ENCODE measurements at places on chromosomes 1 and 21.

- no peak for DNase-seq
Measured at GRCh38 chr1:214326406-214326805, 45.4 kb downstream of the SMYD2 start.

DNA sequence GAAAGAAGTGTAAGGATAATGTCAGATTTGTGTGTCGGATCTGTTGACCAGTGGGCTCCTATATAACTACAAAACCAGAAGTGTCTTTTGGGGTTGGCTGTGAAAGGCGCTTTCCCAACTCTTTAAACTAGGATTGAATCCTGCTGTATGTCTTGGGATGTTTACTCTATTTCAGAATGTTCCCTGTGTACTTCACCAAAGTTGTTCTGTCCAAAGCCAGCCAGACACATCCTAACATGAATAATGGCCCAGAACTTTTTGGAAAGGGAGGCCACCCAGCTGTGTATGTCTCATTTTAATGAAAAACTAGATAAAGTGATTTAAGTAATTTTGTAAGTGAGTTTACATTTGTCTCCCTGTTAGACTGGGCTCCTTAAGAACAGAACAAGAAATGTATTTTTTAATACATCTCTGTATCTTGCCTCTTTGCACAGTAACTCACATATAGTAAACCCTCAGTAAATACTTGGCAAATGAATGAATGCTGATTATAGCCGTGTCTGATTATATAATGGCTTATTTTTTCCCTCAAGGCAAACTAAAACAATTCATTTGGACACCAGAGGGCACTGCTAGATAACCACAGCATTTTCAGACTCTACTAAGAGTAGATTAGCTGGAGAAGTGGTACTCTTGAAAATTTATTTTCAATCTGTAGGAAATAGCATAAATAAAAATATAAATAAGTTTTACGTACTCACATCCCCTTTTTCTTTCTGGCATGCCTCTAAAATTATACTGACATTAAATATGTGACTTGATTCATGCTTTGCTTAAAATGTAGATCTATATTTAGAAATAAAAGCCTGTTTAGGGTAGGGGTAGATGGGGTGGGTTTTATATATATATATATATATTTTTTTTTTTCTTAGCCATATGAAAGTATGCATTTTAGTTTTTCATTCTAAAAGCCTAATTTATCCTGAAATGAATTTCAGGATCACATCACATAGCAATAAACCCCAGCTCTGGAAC, 23.8 kb downstream of the TSEN15 start:
- peak; percentile 35 for DNase-seq

DNA sequence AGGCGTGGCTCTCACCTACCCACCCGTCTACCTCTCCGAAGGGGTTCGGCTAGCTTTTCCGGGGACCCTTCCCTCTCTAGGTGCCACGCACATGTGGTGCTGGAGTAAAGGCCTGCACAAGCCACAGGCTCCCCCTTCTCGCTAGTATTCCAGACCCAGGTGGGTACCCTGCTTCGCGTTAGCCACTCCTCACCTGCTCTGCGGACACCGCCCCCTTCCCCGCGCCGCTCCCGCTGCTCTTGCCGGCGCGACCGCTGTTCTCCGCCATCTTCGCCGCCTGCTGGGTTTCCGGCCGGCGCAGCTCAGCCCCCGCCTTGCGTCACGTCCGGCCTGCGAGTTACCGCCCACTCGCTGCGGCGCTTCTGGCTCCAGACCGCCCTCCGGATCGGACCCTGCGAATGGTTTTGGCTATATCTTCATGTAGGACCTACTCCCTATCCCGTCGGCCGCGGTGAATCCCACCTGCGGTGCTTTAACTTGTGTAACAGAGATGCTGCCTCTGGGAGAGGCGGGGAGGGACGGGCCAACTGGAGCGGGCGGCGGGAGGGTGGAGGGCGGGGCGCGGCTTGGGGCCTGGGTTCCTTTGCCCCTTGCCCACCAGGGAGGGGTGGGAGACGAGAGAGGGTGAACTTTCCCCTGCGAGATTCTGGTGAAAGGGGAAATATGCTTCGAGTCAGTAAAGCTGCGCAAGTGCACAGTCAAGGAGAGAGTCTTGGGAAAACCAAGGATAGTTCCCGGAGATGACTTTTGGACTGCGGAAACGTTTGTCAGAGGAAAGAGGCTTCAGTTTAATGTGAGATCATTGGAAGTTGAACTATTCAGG, at the start of the genes NIT1 and PFDN2:
NIT1 (plus strand) TSS at position 347 of the 823 bp plus-strand sequence; CDS start at position 419, 72 bp downstream.
PFDN2 (minus strand) TSS at position 279 of the 823 bp plus-strand sequence; CDS start at position 268, 11 bp downstream.
- DNase-seq: peak; percentile 91

DNA sequence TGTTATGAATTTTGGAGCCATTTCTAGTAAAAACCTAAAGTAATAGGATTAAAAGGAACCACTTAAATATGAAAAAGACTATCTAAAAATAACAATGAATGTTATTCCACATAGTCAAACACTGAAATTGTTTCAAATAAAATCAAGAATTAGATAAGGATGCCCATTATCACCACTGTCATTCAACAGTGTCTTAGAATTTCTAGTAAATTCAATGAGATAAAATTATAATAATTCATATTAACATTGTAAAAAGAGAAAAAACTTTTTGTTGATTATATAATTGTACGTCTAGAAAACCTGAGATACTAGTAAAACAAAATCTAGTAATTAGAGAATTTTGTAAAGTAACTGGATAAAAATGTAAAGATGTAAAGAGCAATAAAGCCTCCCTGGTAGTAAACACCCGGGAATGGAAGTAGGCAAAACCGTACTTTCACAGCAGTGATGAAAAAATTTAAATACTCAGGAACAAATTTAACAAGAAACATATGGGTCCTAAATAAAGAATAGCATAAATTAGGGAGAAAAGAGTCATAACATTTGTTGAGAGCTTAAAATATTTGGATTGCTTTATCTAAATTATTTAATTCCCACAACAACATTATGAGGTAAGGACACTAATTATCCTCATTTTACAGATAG, 56.4 kb downstream of the LBR start:
- DNase-seq: no peak

DNA sequence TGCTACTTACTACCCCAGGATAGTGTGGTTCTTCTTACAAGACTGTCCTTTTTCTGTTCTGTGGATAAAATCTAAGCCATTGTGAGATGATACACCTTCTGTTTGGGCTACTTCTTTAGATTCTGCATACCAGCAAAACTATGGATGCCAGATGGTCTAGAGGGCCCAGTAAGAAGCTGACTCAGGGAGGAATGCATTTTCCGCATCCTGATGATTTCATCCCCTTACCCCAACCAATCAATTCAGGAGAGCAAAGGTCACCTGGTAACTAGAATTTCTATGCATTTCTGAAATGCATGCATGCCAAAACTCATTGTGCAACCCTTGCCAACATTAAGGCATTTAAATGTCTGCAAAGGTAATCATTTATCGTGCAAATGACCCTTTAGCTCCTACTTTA, 285.7 kb upstream of the ZP4 start:
- DNase-seq: no peak

DNA sequence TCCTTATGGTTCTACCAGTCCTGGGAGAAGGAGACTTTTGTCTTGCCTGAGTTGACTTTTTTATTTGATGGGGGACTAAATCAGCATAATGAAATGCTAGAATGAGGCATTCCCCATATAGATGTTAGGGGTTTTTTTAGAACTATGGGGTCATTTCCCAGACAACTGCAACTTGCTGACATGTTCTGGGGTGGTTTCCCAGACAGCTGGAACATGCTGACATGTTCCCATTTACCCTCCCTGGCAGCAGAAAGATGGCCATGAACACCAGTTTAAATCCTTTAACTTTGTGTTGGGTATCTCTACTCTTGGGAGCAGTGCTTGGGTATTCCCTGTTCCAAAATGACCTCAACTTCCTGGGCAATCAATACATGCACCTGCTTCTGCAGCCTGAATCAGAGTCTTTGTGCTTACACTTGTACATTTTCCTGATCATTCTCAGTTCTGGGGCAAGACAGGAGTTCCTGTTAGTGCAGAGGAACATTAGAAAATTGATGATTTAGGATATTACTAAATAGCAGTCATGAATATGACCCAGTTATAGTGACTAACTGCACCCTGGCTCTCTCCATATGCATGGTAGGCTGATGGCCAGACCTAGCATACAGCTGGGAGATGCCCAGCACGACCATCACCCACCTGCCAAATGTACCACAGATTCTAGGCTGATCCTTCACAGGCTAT, 75.4 kb upstream of the CD5L start:
- DNase-seq: no peak

All from urothelium cell line (cell line).